ENCODE measurements at places on chromosomes 1 and 21.
A peak's percentile ranks its signal among the peaks of the same experiment; 100 is the strongest.

GRCh38 chr1:22341791-22342605 lies 109.7 kb upstream of the ZBTB40 start:
- peak; percentile 58 for DNase-seq

GRCh38 chr1:197915260-197915861 lies 1.8 kb upstream of the LHX9 start:
- DNase-seq = peak; percentile 78

DNA sequence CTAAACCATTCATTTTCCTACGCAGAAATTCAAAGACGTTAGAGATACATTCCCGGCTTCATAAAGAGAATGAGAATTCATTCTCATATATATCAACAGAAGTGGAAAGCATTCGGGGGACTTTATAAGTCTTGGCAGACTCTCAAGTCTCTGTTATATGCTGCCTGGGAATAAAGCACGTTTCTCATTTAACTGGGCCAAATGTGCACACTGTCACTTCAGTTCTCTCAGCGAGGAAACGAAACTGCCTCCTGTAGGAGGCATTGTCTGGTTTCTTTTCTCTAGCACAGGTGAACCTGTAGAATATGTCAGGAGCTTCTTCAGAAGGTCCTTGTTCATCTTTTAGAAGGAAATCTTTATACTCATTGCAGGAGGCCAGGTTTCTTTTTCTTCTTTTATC lies 367.6 kb downstream of the PTBP2 start:
- no peak for DNase-seq

DNA sequence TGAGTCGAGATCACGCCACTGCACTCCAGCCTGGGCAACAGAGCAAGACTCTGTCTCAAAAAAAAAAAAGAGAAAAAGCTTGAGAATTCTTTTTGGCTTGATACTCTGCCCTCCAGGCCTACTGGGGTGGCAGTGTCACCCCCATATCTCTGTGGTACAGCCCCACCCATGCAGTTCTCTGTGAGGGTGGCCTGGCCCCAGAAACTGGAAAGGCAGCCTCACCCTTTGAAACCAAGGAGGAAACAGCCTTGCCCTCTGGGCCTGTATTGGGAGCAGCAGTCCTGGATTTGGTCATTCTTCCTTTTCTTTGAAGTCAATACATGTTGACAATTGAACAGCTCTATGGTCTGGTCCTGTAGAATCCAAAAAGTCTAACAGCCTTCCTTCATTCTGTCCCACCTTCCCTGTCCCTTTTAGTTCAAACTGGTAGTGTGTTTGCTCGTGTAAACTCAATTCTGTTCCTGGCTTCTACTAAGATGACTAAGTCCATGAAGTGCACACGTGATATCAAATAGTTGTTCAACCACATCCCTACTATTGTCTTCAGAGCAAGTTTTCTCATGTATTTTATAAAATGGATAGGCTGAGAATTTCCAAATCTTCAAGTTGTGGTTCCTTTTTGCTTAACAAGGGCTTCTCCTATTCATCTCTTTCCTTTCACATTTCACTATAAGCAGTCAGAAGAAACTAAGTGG lies 13.2 kb downstream of the ST7L start:
- no peak for DNase-seq

- DNase-seq = no peak
These were observed 250.8 kb downstream of the KCNJ6 start for GRCh38 chr21:37665230-37666024.

DNA sequence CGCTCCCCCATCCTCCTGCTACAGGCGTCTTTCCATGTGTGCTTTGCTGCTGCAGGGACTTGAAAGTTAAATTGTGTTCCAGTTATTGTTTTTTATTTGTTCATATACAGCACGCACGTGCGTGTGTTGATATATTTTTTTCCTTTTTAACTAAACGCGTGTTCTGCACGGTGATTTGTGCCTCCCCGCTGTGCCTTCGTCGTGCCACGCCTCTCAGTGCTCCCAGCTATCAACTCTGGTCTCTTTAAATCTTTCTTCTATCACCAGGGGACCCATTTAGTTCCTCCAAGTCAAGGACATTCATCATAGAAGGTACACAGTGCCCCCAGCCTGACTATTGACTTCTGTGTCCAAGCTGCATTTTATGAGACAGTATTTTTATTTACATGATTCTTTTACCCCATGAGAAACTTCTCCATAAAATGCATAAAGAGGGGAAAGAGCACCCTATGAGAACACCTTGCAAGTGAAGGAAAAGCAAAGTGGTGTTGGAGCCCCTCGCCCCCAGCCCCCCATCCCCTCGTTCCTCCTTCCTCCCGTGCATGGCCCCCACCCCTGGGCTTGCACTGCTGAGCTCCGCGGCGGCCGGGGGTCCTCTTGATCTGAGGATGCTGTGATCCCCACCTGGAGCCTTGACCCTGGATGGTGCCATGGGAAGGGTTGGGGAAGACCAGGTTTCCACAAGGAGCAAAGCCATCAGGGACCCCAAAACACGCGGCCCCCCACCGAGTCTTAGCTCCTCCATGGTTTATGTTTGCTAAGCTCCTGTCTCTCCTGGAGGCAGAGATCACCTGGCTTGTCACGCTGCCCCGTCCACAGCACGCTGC lies 45.5 kb downstream of the KCNAB2 start:
- DNase-seq = no peak

Data from NCI-H1105 treated with DMSO at 0.1 percent for 48 hours (cell line).